ENCODE measurements at places on chromosomes 4 and X.

DNA sequence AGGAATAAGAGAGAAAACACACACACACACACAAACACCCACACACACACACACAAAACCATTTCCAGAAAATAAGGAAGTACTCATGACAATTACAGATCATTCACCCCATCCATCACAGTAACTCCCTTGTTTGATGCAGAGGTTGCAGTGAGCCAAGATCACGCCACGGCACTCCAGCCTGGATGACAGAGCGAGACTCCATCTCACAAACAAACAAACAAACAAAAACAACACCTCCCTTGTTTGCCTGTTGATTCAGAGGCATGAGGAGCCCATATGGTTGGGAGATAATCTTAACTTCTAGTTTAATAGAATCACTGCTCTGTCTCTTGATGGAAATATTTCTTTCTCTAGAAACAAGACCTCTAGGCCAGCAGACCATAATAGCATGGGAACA lies 2043.5 kb upstream of the AGA start:
- DNase-seq = no peak

- peak; percentile 56 for DNase-seq
Observed at GRCh38 chr4:106315476-106315967, 487 bp downstream of the TBCK start.

- DNase-seq = no peak
Observed at GRCh38 chrX:40960041-40960440, 125.2 kb upstream of the USP9X start.

- no peak for DNase-seq
Observed at GRCh38 chr4:2816401-2816954, 23.6 kb downstream of the SH3BP2 start.

DNA sequence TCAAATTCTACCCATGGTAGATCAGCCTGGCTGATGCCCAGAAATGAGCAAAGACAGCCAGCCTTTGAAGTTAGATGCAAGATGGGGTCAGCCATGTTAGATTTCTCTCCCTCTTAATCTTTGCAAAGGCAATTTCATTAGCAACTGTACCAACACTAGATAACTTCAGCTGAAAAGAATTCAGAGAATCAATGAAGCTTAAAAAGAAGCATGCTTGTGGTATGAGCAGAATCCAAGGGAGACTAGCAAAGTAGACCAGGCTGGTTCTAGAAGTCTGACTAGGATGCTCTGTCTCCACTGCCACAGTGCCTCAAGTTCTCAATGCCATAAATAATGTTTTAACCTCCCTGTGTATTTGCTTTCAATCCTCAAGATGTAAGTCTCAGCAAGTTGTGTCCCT lies 247.3 kb downstream of the SLC7A11 start:
- no peak for DNase-seq

DNA sequence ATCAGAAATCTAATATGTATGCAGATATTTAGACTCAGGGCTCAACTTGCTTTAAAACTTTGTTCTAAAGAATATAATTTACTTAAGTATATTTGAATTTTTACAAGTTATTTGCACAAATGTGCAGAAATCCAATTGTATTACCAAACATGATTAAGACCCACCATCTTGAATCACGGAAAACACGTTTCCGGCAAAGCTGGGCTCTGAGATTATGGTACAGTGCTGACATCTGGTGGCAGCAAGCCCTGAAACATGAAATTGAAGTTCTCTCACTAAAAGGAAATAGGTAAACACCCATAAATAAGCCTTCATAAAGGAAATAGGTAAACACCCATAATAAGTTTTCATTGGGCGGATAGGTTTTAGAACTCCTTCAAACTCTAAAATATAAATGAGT lies 98.3 kb upstream of the MAOA start:
- peak; percentile 54 for DNase-seq

DNA sequence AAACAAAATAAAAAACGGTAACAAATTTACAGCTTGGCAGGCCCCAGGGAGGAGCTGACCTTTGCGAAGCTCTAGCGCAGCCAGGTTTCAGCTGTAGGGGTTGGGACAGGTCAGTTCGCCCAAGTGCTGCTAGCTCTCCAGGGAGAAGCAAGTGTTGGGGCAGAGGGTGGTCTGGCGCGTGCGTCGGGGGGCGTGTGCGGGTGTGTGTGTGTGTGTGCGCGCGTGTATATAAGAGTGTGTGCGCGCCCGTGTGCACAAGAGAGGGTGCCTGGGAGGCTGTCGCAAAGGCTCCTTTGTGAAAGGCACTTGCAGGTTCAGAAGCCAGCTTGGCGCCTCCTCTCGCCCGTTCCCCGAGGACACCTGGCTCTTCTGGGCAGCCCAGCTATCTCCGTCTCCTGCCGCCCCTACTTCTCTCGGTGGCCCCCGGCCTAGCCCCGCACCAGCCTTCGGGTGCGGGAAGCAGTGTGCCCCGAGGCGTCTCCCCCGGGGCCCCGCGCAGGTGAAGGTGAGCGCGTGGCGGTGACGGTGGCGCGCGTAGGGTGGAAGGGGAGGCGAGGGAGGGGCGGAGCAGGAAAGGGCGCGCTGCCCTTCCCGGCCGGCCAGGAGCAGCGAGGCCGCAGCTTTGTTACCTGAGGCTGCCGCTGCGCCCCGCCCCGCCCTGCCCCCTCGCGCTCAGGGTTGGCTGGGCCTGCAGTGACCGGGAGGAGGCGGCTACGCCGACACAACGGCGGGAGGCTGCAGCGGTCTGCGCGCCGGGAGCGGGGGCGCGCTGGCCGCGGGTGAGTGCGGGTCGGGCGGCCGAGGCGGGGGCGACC lies at the start of gene FHDC1:
Gene FHDC1 (plus strand): TSS at position 693 of the 815 bp plus-strand sequence. CDS start 6,735 bp downstream, outside the sequence.
- no peak for DNase-seq

- no peak for DNase-seq
Observed at GRCh38 chrX:31551913-31552312, 480.1 kb upstream of the FTHL17 start.

GRCh38 chr4:56788081-56788480 lies 33.4 kb downstream of the SPINK2 start:
- DNase-seq = no peak

- no peak for DNase-seq
Observed at GRCh38 chr4:24334906-24335305, 249.4 kb downstream of the DHX15 start.

DNA sequence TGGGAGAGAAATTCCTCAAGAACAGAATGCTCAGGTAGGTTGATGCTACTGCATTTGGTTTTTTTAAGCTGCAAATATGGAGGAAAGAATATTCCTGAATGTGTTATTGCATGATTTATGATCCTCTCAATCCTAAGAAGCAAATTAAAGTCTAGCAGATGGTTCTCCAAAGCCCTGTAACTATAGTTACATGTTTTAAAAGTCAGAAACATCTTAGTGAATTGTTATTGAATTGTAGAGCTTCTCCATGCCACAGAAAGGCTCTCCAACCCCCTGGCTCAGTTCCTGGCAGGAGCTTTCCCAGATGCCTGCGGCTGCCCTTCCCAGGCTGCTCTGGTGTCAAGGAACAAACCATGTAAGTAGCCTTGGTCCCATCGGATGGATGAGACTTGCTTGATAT lies 227.8 kb upstream of the GATB start:
- DNase-seq = no peak

DNA sequence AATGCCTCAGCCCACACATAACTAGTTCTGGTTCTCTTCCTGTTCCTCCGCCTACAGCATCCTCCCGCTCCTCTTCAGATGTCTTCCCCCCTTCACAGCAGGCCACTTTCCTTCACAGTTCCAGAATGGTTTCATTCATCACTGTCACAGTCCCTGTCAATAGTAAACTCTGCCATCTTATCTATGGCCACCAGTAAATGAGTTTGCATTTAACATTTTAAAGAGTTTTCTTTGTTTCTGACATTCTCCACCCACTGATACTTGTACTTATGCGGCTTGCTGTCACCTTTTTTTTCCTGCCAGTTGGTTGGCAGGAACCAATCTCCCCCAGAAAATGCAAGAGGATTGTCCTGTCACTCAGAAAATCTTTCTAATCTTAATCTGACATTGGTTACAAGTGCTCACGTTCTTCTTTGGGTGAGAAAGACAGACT lies 114.1 kb downstream of the GLUD2 start:
- DNase-seq = no peak

DNA sequence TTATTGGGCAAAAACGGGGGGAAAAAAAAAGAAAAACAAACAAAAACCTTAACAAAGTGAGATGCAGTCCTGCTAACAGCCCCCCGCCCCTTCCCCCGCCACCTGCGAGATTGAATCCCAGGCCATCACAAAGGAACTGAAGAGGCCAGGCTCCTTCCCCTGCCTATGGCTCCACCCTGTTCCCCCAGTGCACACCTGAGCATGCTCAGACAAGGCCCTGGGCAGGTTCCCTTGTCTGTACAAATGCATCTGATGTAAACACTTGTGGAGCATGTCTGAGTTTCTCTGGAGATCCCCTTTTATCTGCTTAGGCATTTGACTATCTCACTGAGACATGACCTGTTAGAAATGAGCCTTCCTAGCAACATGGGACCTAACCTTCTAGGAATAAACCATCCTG lies 983.7 kb upstream of the PABPC4L start:
- no peak for DNase-seq

DNA sequence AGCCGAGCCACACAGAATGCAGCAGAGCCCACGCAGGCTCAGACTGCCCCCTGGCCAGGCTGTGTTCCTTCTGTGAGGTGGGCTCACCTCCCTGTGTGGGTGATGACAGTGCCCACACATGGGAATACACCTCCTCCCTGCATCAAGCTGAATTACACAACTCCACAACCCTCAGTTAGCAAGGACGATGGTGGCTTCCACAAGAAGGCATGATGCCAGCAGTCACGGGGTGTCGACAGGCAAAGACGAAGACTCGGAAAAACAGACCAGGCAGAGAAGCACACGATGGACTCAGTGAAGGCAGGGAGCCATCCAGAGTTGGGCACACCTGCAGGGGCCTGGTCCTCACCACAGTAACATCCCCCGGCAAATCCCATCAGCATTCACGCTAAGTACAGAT lies 12.1 kb downstream of the LETM1 start:
- no peak for DNase-seq

GRCh38 chr4:138758876-138759553 lies 256.6 kb upstream of the NOCT start:
- DNase-seq = no peak

DNA sequence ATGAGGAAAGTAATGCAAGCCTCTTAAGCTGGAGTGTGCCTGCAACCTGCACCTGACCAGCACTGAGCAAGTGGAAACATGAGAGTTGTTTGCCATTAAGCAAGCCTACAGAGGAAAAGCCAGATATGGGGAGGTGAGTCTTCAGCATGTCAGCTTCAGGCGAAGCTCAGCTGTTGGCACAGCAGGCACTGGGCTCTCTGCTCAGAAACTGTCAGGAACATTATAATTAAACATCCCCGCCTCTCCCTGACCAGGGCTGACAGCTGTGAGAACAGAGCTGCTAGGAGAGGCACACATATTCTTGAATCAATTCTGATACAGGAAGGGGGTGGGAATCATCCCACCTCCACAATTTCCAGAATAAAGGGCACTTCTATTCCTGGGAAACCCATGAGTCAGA lies 19.0 kb upstream of the DCX start:
- no peak for DNase-seq

GRCh38 chr4:6439120-6439762 lies 33.2 kb downstream of the PPP2R2C start:
- DNase-seq = no peak

GRCh38 chr4:95158626-95159025 lies 390.1 kb downstream of the UNC5C start:
- DNase-seq = no peak

DNA sequence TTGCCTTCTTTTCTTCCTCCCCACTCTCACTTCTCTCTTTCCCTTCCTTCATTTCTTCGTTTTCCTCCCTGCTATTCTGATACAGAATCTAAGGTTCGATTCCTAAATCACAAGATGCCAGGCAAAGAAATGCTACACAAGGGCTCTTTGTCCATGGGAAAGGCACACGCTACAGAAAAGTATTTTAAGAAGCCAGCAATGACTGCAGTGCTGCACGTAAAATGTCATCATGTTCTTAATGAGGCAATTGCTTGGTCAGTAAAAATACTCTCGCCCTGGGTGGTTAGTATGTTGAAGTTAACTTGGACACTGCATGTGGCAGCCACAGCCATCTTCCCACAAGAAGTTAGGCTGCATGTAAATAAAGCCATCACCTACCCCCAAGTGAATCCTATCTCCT lies 178.4 kb downstream of the DHX15 start:
- no peak for DNase-seq

DNA sequence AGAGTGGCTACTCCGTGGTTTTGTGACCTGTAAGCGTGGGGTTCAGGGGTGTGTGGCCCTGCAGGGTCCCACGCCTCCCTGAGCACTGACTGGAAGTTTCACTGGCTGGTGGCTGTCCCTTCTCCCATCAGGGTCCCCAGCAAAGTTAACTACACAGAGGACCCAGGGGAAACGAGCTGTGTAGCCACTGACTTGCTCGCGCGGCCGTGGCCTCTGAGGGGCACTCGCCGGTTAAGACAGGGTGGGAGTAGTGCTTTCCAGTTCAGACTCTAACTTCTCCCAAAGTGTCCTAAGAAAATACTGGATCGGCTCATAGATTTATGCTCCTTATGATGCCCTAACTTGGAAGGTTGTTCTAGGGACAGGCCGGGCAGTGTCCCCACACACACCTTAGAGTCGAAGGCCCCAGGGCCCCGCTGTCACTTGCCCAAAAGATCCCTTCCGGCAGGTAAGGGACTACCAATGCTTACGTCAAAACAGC lies 28.2 kb downstream of the NELFA start:
- DNase-seq = no peak

GRCh38 chr4:52512291-52512690 lies 146.8 kb downstream of the USP46 start:
- DNase-seq = no peak

- no peak for DNase-seq
Observed at GRCh38 chrX:38102240-38102639, 95.9 kb downstream of the SYTL5 start.

DNA sequence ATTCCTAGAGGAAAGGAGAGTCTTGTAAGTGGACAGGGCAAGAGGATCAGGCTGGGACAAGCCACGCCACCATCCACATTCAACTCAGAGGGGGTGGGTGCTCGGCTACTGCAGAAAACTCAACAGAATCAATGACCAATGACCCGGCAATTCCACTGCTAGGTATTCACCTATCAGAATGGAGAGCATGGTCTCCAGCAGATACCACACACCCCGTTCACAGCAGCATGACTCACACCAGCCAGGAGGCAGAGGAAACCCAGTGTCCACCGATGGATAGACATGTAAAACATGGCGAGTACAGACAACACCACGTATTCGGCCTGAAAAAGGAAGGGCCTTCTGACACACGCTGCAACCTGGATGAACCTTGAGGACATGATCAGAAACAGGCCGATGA lies 175.9 kb downstream of the AFAP1 start:
- DNase-seq = no peak

DNA sequence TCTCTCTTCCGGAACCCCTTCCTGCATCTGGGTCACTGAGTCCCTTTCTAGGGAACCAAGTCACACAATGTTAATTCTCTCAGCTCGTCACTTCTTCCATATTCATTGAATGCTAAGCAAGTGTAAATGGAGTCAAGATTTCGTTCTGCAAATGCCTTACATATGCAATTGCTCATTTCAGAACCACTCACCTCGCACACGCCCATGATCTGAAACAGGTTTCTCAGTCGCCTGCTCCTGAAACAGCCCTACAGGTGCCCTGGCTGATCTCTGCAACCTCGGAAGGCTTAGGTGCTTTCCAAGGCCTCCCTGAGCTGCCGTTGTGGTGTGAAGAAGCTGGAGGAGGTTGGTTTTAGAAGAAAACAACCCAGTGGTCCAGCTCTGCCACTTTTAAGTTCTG lies 100.8 kb upstream of the MSX1 start:
- no peak for DNase-seq

Data from CD4-positive, alpha-beta T cell treated with Interleukin-1 beta for 1 hour (primary cell).